ENCODE measurements at places on chromosomes 5 and 9.

DNA sequence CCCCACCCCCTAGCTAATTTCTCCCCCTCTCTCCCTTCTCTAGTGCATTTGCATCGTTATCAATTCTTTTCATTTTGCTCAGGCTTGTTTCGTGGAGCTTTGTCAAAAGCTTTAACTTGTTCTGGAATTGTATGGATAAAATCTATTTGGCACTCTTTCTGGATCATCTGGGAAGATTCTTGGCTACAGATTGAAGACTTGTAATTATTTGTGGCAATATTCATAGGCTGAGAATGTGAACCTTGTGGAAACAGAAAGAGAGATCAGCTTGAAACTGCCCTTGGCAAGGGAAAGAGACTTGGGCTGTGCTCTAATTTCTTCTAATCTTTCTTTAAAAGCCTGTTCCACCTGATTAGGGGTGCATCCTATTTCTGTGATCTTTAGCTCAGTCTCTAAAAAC is 340.6 kb upstream of the DAB2 start:
- no peak for DNase-seq

- DNase-seq: no peak
Measured at GRCh38 chr9:366620-367019, 152.0 kb downstream of the DOCK8 start.

DNA sequence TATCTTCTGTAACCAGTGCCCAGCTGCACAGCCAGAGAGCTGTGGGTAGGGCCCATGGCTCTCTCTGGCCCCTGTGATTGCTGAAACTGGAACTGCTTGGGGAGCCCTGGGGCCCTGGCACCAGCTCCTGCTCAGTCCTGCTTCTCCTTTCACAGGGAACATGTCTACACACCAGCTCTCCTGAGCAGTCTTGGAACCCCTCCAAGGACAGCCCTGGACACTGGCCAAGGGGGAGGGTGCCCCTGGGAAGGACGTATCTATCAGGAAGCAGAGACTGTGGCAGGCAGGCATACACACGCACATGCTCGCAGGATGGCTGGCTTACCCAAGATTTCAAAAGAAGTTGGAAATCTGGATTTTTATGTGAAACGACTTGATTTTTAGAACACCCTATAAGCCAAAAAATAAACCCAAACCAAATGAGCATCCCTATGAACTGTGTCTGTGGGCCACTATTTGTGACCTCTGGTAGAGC is 8.8 kb upstream of the TRAF1 start:
- peak; percentile 55 for DNase-seq

- no peak for DNase-seq
Measured at GRCh38 chr9:88344013-88344412, 44.2 kb upstream of the SPIN1 start.

GRCh38 chr5:126044111-126044668 is 379.0 kb upstream of the GRAMD2B start:
- no peak for DNase-seq

DNA sequence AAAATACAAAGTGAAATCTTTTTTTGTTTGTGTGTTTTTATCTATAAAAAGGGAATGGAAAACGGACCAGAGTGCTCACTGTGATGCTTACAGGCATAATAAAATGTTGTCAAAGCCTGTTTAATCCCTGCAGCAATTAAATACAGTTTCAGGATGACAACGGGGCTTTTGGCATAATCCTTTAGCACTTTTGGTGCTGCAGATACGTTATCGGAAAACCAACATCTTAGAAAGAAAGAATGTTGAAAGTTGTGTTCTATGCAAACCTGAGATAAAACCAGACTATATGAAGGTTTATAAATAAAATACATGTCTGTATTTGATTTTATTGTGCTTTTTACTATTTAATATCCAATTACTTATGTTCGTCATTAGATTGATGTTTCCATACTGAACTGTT is 307.4 kb upstream of the DAB2 start:
- no peak for DNase-seq

DNA sequence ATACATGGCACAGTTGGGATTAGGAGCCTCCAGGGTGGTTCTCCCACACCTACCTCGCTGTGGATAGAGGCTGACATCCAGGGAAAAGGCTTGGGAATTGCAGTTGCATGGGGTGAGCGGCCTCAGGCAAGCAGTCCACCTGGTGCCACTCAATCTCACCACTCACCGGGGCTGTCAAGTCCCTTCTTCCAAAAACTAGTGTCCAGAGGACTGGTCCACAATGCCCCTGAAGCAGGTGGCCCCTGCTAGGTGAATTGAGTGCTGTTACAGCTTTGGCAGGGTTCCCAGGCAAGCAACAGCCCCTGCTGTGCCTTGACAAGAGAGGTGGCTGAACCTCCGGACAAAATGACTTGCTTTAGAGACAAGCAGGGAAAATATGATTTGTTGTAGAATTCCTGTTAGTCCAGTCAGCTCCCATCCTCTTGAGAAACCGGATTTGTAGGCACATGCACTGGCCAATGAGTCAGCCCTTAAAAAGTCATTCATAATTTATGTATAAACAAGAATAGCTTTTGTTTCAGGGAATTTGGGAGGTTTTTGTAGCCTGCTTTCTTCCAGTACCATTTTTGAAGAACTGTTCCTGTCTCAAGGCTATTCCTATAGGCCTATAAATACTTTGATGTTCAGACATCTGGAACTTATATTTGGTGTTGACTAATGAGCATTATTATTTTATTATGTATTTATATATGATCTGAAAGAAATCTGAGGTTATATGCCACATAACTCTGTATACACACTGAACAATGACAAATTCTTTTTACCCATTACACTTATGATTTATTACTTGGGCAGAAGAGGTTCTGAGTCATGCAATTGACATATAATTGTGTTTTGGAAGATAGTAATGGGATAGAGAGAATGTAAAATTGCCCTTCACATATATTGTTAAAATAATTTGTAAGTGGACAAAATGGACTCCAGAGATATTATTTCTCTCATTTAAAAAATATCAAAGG is 411.1 kb downstream of the ACTL7B start:
- DNase-seq: no peak

DNA sequence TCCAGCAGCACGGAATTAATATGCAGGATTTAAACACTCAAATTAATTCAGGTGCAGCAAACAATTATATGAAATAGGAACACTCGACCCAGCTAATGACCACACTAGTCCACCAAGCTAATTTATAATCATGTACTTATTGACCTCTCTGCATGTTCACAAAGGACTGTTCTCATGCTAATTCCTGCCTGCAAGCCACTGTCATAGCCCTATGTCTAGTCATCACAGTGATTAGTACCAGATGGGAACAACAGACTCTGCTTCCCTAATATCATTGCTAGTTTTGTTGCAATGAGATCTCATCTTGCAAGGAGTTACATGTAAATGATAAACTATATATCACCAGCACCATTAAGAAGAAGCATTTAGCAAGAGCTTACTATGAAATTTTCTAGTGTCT is 553.0 kb upstream of the GRAMD2B start:
- DNase-seq: no peak

- peak; percentile 46 for DNase-seq
Measured at GRCh38 chr5:180090098-180090768, 18.7 kb upstream of the RNF130 start.

DNA sequence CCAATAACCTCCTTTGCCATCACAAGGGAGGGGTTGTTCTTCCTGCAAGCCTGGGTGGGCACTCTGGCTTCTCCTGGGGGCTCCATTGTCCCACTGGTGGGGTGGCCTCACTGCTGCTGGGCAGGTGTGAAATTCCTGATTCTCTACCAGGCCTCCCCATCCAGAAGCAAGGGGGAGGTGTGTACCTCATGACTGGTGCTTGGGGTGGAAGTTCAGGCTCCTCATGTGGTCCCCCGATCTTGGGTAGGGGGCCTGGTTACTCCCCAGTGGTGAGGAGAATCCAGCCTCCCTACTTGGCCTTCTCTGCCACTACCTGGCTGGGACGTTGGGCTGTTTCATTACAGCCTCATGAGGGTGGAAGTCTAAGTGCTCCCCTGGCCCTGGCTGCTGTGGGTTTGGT is 433.9 kb downstream of the IRX2 start:
- no peak for DNase-seq

DNA sequence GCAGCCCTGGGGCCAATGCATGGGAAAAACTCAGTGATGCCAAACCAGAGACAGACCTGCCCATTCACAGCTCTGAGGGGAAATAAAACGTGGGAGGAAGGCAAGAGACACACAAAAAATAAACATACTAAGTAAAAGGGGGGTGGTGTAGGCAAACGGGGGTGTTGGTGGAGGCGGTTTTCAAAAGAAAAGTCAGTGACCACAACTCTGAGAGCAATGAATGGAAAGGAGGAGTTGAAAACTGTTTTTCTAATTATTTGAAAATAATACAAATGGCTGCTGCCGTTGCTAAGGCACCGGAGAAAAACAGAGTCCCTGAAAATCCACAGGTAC is 293.5 kb downstream of the EFNA5 start:
- no peak for DNase-seq

DNA sequence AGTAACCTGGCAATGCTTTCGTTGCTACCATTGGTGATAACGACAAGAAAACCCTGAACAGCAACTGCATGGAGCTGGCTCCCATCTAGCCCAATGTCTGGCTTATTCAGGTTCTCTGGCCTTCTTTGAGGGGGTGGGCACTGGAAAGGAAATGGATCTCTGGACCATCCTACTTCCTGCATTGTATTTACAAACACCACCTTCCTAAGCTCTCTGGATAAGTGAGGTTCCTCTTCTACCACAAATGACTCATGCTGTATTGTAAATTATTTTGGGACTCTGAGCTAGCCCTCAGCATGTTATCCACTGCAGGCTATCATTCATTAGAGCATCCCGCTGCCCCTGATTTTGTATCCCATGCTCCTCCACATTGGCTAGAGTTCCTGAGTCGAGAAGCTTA is 136.9 kb upstream of the KLF9 start:
- DNase-seq: no peak

DNA sequence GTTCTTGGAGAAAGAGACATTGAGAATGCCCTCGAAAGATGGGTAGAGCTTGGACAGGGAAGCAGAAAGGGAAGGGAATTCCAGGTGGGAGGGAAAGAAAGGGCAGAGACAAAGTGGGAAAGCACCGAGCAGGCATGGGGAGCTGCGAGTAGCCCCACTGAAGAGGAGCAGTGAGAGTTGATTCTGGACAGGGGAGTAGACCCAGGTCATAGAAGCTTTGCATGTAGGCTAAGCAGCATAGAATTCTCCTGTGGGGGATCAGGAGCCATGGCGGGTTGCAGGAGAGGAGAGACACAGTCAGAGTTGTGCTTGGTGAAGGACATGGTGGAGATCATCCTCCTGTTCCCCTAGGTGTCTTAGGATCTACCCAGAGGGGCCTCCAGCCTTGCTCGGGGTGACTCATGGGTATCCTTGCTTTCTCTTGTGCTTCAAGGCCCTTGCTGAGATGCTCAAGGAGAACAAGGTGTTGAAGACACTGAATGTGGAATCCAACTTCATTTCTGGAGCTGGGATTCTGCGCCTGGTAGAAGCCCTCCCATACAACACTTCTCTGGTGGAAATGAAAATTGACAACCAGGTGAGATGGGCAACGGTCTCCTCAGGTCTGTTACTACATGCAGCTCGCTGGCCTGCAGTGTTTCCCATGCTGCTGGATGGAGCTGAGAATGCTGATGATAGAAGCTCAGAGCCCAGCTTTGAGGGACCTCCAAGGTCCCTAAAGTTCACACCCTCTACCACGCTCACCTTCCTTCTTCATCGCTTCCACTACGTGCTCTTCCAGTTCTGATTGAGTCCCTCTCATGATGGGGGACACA is 64.5 kb downstream of the TSTD2 start:
- no peak for DNase-seq

GRCh38 chr5:96584712-96585111 is 77.5 kb upstream of the CAST start:
- DNase-seq: no peak

- DNase-seq: no peak
Measured at GRCh38 chr9:108150736-108151586, 661.4 kb upstream of the KLF4 start.

DNA sequence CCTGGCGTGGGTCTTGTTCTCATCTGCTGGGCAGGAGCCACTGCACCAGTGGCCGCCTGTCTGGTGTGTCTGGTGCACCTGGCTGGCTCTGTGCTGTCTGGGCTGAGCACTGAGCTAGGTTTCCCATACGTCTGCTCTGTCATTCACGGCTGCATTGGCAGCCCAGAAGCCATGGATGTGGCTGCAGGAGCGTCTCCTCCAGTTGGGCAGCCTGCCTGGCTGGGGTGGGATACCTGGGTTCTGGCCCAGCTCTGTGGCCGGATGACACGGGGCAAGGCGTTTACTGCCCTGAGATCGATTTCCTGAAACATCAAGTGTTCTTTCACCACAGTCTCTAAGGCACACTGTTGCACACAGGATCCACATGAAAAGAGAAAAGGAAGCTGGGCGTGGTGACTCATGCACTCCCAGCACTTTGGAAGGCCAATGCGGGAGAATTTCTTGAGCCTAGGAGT is 25.5 kb upstream of the SLC25A51 start:
- DNase-seq: no peak

DNA sequence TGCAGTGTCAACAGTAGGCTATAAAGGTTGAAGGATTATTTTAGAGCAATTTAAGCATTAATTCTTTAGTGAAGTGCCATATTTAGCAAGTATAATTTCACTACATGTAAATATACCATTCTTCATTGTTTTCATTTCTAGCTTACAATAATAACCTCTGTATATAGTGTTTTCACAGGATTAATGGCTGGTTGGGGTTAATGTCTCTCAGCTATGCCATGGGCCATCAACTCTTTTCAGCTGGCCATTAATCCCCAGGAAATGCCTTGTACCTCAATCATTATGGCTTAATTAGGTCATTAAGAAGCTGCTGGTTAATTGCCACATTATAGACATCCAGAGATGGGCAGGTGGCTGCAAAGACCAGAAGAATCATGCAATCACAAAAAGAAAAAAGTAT is 715.1 kb downstream of the MAT2B start:
- no peak for DNase-seq

GRCh38 chr5:306011-306805 is 15.3 kb upstream of the AHRR start:
- no peak for DNase-seq
